ENCODE measurements at places on chromosomes 2 and 18.

DNA sequence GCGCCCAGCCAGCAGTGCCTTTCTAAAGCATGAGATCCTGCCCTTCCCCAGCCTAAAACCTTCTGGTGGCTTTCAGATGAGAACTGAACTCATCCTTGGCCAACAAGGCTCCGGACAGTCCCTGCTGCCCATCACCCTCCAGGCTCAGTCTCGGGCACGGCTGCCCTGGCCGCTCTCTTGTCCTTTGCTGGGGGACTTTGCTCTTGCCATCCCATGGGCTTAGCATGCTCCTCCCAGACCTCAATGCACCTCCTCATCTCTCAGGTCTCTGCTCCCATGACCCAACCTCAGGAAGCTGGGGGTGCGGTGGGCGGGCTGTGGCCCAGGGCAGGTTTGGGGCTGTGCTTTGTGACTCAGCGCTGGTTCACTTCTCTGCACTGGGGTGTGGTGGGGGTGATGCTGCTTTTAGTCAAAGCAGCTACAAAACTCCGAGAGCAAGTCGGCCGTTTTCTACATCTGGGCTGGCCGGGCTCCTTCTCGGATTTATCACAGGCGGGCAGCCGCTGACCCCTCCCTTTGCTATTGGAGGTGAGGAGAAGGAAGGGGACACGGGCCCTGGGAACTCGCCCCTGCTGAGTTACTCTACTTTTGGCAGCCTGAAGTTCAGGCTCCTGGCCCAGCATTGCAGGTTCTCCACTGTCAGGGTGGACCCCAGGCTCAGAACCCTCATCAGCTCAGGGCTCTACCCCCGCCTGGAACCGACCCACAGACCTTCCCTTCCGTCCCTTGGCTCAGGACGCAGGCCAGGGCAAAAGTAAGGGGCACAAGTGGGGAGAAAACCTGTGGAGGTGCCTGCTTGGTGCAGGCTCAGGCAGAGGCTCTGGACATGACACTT, 90.6 kb upstream of the TAF1B start:
- peak; percentile 93 for DNase-seq

DNA sequence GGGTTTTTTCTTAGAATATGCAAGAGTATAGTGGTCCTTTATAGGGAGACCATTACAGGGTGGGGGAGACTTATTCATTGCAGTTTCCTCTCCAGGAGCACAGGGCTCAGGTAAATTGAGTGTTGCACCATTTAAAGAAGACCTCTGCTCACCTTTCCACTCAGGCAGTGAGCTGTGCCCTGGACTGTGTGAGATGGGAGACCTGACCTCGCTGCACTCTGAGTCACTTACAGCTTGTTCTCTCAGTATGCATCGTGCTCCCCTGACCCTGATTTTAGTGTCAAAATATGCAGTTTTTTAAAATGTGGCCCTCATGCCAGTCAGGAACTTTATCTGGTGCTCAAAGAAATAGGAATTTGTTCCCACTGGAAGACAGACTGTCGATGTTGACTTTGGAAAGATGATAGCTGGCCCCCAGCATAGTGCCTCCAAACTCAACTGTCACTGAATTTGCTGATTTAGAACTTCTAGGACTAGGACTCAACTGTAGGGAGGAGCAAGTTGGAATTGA, 146.7 kb upstream of the EPAS1 start:
- no peak for DNase-seq

- DNase-seq, result no peak
Observed at GRCh38 chr2:112709703-112710102, 11.1 kb upstream of the NT5DC4 start.

- DNase-seq, result no peak
Observed at GRCh38 chr2:195695002-195695631, 38.1 kb downstream of the SLC39A10 start.

DNA sequence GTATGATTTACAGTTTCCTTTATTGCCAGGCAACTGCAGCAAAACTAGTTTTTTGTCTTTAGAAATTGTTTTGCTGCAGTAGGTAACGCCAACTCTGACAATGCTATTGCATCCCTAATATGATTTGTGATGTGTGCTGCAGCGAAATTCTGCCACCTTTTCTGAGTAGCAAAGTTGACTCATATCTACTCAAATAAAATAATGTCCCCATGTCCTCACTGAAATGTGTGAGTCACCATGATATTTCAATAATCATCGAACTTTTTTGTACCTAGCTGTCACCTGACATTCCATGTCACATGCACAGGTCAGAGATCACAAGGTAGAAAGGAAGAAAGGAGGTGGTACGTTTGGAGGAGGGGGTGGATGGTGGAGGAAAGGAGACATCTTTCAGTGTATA, 205.0 kb downstream of the RAD51AP2 start:
- DNase-seq, result no peak

DNA sequence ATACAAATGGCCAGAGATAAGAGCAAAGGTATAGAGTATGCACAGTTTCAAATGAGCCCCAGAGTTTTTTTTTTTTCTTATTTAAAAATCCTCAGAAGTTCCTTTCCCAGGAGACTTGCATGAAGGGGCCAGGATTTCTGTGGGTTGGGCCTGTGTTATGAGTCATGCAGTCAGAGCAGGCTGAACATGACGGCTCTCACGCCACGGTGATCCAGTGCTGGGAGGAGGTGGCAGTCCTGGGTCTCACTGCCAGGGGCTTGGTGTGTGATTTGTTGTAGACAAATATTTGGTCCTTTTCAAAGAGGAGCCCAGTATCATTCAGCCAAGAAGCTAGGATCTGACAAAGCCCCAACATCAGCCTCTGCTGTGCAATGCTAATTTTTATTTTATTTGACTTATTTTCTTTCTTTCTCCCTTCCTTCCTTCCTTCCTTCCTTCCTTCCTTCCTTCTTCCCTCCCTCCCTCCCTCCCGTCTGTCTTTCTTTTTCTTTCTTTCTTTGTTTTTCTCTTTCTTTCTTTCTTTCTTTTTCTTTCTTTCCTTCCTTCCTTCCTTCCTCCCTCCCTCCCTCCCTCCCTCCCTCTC, 10.4 kb upstream of the KCNE4 start:
- DNase-seq, result no peak

DNA sequence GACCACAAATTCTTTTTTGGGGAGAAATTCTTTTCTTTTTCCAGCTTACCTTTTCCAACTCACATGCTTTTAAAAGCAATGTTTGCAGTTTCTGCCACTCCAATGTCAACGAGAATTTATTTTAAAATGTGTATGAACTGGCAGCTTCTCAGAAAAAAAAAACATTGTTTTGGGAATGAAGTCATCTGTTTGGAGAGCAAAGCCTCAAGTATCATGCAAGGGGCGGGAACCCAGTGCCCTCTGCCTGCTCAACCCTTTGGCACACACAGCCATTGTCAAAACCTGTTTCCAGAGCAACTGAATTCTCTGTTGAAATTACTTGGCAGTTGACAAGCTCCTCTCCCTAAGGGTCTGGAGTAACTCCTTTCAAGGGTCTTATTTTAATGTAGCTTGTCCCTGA, 128.5 kb downstream of the QPCT start:
- no peak for DNase-seq

All from stimulated activated CD4-positive, alpha-beta T cell treated with anti-CD3 and anti-CD28 coated beads, Interleukin-1b, Interleukin-23, amount 100 ng/mL, for 24 hours (primary cell).